ENCODE measurements at places on chromosomes 2 and 18. TPM values are rescaled to one million over a fixed set of nuclear protein-coding genes. Genes with fewer than 3 reads are reported as not detected.

CPS1 gene
- total RNA-seq = 20.1 TPM

GRCh38 chr18:26290385-26290784 lies 64.1 kb downstream of the TAF4B start:
- no peaks in the 10 kb centered on the region for H3K27me3 ChIP-seq
- H3K4me3 ChIP-seq = no peak overlapping the region
- no peaks in the 10 kb centered on the region for H3K36me3 ChIP-seq
- no peak for DNase-seq
- no peak overlapping the region for H3K27ac ChIP-seq

CELF4 gene
- total RNA-seq = not detected

GRCh38 chr2:184793176-184793575 lies 194.8 kb downstream of the ZNF804A start:
- no peak overlapping the region for H3K4me3 ChIP-seq
- peak; percentile 11 for DNase-seq
- H3K27me3 ChIP-seq = no peaks in the 10 kb centered on the region
- H3K36me3 ChIP-seq = no peaks in the 10 kb centered on the region

DNA sequence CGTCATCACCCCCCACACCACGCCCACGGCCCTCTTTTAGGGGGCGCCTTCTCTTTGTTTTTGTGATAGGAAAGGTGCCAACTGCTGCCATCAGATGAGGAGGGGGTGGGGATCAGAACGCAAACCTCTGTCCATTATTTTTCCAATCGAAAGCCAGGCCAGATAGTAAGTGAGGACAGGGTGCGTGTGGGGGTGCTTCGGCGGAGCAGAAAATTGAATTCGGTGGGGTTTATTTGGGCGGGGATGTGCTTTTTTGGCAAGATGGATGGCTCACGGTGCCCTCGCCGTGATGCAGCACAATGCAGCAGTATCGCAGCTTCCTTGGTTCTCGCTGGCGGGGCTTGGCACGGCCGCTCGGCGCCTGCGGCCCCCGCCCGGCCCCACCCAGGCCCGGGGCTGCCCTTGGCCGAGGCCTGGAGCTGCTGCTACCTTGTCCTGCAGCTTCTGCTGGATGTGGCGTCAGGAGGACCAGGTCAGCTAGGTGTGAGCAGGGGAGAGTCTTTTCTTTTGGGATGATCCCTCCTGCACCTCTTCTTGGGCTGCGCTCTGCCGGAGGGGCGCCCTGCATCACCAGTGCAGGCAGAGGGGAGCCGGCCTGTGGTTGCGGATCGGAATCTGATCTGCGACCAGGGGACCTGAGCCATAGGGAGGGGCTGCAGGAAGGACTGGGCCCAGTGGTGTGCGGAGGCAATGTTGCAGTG lies 1.3 kb downstream of the SPTBN1 start:
- peaks cover 7% of the 10 kb centered on the region for H3K4me1 ChIP-seq
- H3K27ac ChIP-seq = peak overlapping the region; percentile 69
- DNase-seq = no peak
- peak overlapping the region; percentile 88 for H3K4me3 ChIP-seq
- no peaks in the 10 kb centered on the region for H3K27me3 ChIP-seq

GRCh38 chr2:35220461-35220860 lies 1135.1 kb upstream of the CRIM1 start:
- no peak overlapping the region for H3K4me3 ChIP-seq
- DNase-seq = no peak
- H3K27ac ChIP-seq = no peak overlapping the region
- H3K4me1 ChIP-seq = no peaks in the 10 kb centered on the region
- H3K36me3 ChIP-seq = no peaks in the 10 kb centered on the region

C2orf78 gene
- not detected for total RNA-seq
